ENCODE measurements at places on chromosomes 1 and 21.

DNA sequence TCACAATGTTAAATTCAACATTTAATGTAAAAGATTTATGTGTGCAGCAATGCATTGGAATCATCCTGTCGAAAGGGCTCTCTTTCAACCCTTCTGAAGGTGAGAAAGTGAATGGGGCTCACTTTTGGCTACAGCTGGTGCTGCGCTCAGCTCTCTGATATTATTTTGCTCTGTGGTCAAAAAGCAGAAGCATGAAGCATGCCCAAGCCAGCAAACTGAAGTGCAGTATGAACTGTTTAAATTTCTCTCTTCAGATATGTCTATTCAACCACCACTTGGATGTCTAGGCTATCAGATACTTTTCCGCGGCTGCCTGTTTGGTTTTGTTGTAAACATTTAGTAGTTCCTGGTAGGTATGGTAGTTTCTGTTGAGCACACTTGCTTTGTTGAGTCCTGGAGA is 216.9 kb upstream of the TMPRSS15 start:
- peaks cover 3% of the 10 kb centered on the region for H3K27me3 ChIP-seq
- H3K4me1 ChIP-seq = no peaks in the 10 kb centered on the region
- H3K27ac ChIP-seq = no peak overlapping the region
- no peak overlapping the region for H3K4me3 ChIP-seq

GRCh38 chr1:199202331-199202730 is 563.5 kb downstream of the PTPRC start:
- no peaks in the 10 kb centered on the region for H3K27me3 ChIP-seq
- H3K4me3 ChIP-seq = no peak overlapping the region
- H3K27ac ChIP-seq = no peak overlapping the region
- no peaks in the 10 kb centered on the region for H3K36me3 ChIP-seq

DNA sequence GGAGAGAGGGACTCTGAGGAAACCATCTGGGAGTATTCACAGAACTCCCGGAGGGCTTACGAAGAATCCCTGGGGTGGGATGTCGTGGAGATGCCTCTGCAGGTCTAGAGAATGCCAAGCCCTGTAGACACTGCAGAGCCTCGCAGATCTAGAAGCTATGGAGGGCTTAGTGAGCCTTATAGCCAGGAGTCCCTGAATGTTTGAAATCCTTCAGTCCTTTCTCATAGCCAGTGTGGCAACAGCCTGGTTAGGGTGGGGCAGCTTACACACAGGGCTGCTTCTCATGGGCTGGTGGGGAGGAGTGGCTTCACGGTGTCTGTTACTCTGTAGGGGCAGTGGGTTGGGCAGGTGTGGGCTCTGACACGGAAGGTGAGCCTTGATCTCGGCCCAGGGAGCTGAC is 44.2 kb upstream of the KDM4A start:
- no peak overlapping the region for H3K27ac ChIP-seq
- H3K4me1 ChIP-seq = no peaks in the 10 kb centered on the region
- H3K36me3 ChIP-seq = peaks cover 19% of the 10 kb centered on the region

DNA sequence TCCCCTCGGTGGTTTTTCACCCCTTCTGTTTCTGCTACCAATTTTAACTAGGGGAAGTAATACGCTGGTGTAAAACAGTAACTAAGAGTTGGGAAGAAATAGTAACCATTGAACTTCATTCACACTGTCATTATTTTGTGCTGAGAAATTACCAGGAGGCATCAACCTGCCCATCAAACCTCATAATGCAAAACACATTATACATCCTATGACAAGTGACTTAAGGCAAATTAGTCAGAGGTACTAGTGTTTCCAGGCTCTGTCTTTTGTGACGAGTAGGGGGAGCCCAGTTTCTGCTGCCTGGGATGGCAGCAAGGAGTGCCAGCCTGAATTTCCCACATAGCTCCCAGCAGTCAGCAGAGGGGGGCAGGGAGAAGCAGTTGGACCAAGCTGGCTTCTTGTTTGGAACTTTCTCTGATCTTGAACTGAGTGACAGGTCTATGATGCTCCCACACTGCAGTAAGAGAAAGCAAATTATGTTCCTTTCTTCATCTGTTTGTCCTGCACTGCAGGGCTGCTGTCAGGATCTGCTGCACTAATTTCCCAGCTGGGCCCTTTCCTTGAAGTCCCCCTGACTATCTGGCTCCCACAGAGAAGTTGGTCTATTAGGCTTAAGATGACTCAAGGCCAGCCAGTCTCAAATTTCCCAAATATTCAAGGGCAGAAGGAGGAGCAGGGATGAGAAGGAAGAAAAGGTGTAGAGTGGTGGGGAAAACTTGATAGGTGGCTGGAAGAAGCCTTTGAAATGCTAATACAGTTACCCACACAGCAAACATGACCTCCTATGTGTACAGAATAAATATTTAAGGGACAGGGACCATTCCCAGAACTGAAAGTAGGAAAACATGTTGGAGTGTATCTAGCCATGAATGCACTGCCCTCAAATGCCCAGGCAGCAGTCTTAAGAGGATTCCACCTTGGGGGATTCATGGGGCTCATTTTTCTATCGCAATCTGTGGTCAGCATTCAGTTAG is 322.8 kb downstream of the SEC16B start:
- no peak overlapping the region for H3K4me3 ChIP-seq
- DNase-seq = no peak
- H3K4me1 ChIP-seq = no peaks in the 10 kb centered on the region
- H3K36me3 ChIP-seq = no peaks in the 10 kb centered on the region
- H3K27me3 ChIP-seq = peaks cover 3% of the 10 kb centered on the region

DNA sequence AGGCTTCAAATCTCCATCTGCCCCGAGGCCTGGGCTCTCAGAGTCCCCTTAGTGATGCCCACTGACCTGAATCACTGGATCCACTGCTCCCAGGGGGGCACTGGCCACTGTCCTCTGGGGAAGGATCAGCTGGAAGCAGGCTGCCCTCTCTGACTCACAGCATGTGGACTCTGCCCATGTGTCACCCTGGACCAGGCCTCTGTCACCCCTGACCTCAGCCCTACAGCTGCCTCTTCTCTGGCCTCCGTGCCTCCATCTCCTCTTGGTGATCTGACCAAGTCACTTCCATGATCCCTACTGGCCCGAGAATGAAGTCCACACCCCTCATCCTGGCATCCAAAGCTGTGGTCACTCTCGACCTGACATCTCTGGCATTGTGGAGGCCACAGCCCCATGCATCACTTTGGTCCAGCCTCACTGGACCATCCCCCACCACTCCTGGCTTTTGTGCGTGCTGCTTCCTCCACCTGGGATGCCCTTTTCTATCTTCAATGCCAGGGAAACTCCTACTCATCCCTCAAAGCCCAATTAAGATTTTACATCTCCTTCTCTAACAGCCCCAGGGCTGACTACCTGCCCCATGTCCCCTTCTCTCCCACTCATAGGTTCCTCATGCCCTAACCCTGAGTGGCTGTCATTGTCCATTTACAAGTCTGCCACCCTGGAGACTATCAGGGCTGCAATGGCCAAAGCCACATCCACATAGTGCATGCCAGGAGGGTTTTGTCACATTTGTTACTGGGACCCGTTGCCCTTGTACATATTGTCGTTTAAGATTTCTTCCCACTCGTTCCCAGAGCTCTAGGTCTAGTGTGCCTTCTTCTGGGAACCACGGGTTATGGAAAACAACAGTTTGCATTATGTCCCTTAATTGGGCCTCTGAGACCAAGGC is 685.0 kb downstream of the MATN1 start:
- H3K36me3 ChIP-seq = no peaks in the 10 kb centered on the region
- peaks cover 7% of the 10 kb centered on the region for H3K4me1 ChIP-seq
- no peak overlapping the region for H3K27ac ChIP-seq
- H3K4me3 ChIP-seq = no peak overlapping the region
- no peak for DNase-seq
- no peaks in the 10 kb centered on the region for H3K27me3 ChIP-seq
